Stimulated activated CD4-positive, alpha-beta T cell treated with anti-CD3 and anti-CD28 coated beads, Interleukin-1b, Interleukin-23, amount 100 ng/mL, for 1 hour (primary cell): ENCODE measurements at places on chromosomes 13 and 19.

DNA sequence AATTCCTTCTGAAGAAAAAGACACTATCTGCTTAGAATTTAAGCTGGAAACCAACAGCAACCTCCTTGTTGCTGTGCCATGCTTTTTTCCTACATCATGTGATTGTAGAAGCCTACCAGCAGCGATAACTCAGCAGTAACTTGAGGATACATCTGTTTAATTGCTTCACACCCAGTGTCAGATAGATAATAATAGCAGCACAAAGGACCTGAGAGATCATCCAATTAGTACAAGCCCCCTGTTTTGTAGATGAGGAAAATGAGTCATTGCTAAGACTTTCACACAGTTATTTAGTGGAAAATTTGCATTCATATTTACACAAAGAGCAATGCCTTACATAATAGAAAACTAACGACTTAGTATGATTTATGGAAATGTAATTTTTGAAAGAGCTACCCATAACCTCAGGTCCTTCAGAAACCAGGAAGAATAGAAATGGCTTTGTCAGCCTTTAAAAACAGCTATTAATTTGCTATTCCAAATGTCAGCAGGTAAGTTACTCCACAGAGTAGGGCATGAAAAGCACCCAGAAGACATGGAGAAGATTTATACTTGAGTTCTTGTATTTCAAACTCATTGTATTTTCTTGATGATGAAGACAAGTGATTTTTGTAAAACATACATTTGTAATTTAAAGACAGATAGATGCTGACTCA is 93.7 kb upstream of the SGCG start:
- DNase-seq: no peak

DNA sequence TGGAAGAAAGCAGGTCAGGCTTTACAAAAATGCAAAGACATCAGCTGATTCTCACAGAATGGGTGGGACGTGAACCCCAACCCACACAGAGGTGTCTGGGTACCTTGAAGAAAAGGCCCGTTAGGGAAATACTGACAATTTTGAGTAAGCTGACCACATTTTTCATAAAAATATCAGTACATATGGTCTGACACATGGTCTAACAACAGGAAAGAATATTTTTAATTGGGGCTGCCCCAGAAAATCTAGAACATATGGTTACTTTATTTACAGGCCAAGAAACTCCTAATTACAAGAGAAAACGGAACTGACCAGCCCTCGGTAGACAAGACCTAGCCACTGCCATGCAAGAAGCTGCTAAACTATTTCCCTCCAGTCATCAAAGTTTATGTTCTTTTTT is 48.7 kb upstream of the ITM2B start:
- DNase-seq: no peak

- no peak for DNase-seq
Measured at GRCh38 chr13:80924596-80924995, 583.7 kb upstream of the SPRY2 start.

DNA sequence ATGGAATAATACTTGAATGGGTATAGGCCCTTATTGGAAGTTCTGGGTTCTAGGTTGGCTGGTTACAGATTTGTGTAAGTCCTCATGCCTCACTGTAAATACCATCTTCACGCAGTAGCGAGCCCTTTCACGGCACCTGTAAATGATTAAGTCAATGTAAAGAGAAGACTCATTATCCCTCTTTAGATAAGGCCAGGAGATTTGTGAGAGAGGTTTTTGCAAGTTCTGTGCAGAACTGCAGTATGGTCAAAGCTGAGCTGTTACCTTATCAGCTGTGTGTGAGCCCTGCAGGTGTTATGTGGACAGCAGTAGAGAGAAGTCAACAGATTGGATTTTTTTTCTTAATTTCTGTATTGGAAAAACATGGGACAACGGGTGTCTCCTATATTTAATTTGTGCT is 141.6 kb downstream of the SHISA2 start:
- DNase-seq: no peak

- DNase-seq: no peak
Measured at GRCh38 chr13:85254641-85255040, 544.6 kb downstream of the SLITRK6 start.

DNA sequence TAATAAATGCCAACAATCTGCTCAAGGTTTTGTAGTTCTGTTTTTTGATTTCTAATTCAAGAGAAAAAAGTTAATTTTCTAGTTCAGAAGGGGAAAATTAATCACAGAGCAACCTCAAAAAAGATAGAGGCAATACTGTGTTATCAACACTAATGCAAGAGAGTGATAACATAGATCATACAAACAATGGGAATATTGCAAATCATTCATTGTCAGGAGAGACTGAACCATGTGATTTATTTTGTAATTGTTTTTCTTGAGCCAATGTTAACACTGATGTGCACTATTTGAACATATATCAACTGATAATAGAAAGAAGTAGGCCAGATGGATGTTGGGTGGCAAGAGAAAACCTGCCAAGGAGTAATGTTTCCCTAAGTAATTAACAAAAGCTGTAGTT is 19.9 kb downstream of the PCDH9 start:
- DNase-seq: no peak

DNA sequence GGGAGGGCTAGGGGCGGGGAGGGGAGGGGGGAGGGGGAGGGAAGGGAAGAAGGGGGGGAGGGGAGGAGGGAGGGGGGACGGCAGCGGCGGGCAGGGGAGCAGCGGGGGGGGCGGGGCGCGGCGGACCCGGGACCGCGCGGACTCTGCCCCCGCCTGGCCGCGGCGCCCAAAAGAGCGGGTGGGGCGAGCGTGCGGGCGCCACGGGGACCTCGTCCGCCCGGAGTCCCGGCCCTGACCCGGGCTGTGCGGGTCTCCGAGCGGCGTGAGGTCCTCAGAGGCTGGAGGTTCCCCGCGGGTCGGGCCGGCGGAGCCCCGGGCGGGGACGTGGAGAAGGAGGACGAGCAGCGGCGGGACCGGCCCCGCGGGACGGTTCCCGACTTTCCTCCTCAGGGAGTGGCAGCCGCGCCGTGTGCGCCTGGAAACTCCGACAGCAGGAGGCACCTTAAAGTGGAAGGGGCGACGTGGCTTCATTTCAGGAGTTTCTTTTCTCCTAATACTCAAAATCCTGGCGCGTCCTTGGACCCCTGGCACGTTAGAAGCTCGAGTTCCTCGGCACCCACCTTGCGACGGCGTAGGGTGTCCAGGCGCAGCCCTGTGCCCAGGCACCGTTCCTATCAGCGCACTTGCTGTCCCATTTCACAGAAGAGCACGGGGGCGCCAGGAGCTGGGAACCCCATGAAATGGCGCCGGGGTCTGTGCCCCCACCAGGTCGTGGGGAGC is 518 bp upstream of the PLPP2 start:
- no peak for DNase-seq

- no peak for DNase-seq
Measured at GRCh38 chr13:50608370-50608769, 235.1 kb downstream of the DLEU7 start.

GRCh38 chr13:51494156-51494555 is 41.3 kb upstream of the INTS6 start:
- DNase-seq: no peak

GRCh38 chr19:49403404-49404187 is 15.5 kb downstream of the KASH5 start:
- no peak for DNase-seq

DNA sequence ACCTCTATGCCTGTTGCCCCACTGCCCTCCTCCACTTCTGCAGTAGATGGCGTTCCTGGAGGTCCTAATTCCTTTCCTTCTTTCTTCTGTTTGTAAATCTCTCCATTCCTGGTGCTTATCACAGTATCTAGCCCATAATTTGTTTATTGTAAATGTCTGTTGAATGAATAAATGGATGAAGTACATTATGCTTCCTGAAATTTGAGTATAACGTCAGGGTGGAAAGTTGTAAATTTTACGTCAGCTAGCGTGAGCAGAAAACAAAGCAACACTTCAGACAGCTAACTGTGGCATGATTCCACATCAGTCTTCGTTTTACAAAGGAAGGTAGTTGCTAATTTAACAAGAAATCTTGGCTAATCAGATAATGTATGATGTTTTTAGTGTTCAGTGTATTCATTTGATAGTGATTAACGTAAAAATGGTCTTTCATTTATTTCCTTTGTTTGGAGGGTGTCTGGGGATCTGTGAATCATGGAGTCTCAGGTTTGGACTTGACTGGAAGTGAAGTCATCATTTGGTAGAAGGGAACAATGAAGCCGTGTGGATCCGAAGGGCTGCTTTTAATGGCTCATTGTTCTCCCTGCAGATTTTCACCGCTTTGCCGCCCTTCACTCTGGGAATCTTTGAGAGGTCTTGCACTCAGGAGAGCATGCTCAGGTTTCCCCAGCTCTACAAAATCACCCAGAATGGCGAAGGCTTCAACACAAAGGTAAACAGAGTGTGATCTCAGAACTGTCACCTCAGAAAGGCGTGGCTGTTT is 215.1 kb downstream of the SHISA2 start:
- no peak for DNase-seq

DNA sequence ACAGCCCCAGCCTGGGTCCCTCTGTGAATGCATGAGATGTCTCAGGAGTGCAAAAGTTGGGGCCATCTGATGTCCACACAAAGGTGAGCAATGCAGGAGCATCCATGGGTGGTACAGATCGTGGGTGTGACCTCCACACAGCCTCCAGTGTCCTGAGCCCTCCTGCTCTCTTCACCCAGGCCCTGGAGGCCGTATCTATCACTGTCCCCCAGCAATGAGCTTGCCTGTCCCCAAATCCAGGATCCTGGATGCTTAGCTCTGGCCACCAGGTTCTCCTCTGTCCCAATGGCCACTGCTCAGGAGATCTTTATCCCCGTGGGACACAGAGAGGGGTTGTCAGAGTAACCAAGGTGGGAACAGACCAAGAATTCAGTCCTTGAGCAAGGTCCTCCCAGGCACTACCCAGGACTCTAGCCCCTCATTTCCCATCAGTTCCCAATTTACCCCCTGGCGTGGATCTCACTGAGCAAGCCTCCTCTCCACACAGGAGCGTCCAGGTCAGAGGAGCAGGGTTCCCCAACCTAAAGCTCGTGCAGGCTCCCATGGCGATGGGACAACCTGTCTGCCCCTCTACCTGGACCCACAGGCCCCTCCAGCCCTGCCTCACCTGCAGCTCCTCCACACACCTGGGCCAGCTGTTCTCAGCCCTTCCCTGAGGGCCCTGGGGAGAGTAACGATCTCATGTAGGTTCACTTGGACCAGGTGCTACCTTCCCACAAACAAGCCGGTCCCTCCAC is 11.3 kb downstream of the CEACAM21 start:
- DNase-seq: no peak

DNA sequence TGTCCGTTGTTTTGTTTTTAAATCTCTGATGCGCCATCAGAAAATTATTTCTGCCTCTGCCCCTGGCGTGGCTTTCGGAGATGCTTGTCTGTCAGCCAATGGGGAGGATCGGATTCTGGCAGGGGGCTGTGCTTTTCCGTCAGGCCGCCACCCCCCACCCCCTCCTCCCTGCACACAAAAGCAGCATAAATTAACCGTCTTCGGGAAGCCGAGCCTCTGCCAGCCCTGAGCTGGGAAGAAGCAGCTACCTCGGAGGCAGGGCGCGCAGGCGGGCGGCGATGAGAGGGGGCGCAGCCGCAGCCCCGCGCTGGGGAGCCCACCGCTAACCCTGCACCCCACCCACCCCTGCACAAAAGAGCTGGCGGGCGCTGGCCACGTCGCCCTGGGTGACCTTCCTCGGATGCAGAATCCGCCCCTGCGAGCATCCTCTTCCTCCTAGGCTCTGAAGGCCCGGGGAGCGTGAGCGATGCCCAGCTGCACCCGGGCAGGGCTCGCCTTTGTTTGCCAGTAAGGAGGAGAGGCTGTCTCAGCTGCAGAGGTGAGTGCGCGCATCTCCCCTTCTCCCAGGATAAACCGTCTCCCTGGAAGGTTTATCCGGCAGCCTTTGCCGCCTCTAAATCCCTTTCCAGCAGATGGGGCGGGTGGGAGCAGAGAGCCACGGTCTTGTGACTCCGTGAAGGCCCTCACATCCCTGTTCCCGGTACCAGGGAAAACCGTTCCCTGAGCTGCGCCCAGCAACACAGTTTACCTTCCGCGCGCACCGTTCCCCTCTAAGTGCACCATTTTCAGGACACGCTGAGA is at the start of gene ATCAY:
TSS of gene ATCAY (plus strand) at position 215 of the 801 bp plus-strand sequence. CDS start 5,083 bp downstream, outside the sequence.
- no peak for DNase-seq

- no peak for DNase-seq
Measured at GRCh38 chr13:27839809-27840467, 47.7 kb downstream of the GSX1 start.

DNA sequence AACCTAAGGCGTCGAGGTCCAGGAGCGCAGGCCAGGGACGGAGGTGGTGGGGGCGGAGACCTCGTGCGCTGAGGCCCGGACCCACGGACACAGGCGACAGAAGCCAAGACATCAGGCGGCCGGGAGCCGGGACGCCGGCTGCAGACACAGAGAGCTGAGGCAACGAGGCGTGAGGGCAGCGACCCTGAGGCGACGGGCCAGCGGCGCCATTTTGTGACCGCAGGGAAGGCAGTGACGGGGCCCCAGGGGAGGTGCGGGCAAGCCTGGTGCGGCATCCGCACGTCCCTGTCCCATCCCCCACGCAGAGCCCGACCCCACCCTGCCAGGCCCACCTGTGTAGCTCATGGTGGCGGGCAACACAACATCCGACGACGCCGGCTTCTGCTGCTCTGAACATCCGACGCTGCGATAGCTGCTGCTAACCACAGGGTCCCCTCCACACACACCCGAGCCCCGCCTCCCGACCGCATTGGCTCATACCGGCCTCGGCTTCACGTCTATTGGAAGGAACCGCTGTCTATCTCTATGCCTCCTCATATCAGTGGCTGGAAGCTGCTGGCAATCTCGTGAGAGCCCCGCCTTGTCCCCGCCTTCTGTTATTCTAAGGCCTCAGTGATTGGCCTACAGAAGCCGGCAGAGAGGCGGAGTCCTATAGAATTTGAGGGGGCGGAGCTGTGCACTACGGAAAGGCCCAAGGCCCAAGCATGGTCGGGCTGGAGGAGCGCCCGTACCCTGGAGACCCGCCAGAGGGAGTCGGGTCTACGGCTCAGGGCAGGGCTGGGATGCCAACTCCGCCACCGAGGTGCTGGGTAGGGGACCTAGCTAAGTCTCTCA is at the start of gene AKAP8L:
TSS of gene AKAP8L (minus strand) at position 410 of the 834 bp plus-strand sequence. CDS start at position 345, 65 bp downstream.
- DNase-seq: peak; percentile 91

DNA sequence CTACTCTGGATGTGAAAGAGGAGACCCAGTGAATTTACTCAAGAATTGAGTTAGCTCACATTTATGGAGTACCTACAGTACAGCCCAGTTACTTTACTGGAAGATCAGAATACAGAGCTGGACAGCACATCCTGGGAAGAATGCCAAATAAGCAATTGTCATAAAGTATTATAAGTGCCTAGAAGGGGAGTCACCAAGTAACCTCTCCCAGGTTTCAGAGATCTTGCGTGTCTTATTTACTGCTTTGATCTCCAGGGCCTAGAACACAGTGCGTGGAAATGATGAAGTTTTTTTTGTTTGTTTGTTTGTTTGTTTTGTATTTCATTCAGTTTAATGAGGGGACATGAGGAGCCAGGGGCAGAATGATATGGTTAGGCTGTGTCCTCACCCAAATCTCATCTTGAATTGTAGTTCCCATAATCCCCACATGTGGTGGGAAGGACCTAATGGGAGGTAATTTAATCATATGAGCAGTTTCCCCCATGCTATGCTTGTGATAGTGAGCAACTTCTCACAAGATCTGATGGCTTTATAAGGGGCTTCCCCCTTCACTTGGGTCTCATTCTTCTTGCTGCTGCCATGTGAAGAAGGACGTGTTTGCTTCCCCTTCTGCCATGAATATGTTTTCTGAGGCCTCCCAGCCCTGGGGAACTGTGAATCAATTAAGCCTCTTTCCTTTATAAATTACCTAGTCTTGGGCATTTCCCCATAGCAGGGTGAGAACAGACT is 5.2 kb downstream of the GARRE1 start:
- DNase-seq: no peak
